Activated CD4-positive, alpha-beta T cell treated with anti-CD3 and anti-CD28 coated beads for 24 hours (primary cell): ENCODE measurements at places on chromosomes 1 and 21.

- no peak for DNase-seq
Observed at GRCh38 chr21:40471103-40471502, 375.9 kb downstream of the DSCAM start.

- no peak for DNase-seq
Observed at GRCh38 chr1:171397851-171398469, 84.0 kb downstream of the FMO4 start.

GRCh38 chr1:12756273-12756672, 10.3 kb downstream of the CFAP107 start:
- DNase-seq: no peak

DNA sequence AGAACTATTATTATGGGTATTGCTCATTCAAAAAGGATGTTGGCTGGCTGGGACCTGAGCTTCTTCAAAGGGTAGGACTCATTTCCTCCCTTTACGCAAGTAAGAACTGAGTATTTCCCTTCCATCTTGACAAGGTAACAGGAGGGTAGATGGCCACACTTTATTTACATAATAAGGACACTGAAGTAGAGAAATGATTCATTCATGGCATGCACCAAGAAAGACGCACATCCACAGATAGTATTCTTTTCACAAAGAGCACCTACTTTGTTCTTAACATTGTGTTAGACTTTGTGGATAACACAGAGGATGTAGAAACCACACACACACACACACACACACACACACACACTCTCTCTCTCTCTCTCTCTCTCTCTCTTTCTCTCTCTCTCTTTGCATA, 82.9 kb downstream of the FAM78B start:
- DNase-seq: no peak

GRCh38 chr1:99133756-99134500, 129.3 kb upstream of the PLPPR5 start:
- no peak for DNase-seq

- no peak for DNase-seq
Observed at GRCh38 chr1:47575855-47576757, 138.3 kb downstream of the FOXD2 start.

GRCh38 chr1:40096646-40096976, 441 bp downstream of the PPT1 start:
- DNase-seq: no peak

DNA sequence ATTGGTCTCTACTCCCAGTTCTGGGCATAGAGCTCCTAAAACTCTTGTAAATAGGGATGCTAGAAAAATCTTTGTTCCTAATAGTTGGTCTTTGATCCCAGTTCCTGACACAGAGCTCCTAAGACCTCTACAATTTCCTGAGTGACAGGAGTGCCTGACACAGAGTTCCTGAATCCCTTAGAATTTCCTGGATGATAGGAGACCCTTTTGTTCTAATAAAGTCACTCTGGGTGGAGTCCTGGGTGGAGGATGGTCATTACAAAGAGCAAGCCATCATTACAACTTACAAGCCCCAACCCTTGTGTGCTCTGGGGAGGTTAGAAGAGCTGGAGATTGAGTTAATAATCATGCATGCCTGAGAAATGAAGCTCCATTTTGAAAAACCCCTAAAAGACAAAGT, 58.4 kb downstream of the ZZZ3 start:
- no peak for DNase-seq

- no peak for DNase-seq
Observed at GRCh38 chr1:194295685-194296084, 1109.3 kb upstream of the B3GALT2 start.

DNA sequence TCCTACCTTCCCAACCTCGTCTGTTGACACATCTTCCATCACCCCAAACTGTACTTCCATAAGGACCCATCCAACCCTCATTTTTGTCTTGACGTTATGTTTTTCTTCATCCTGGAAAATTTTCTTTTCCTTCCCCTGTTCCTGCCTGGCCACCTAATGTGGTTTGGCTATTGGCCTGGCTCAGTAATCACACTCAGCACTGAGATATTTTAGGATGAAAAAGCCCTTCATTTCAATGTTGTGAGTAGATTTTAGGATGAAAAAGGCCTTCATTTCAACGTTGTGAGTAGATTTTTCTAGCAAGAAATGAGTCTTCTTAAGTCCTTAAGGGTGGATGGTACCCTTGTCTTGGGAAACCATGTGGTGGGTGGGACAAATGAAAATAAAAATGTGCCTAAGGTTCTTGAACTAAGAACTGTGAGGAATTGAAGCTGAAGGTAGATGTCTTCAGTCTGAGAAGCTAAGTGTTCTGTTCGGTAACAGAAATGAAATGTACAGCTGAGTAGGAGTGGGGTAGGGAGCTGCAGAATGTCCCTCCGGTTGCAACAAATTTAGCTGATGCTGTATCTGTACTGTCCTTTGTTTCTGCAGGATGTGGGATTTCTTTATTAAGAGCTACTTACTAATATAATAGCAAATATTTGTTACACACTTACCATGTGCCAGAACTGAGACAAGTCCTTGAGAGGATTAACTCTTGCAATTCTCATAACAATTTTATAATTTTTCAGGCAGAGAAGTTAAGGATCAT, 36.1 kb downstream of the DNTTIP2 start:
- no peak for DNase-seq

DNA sequence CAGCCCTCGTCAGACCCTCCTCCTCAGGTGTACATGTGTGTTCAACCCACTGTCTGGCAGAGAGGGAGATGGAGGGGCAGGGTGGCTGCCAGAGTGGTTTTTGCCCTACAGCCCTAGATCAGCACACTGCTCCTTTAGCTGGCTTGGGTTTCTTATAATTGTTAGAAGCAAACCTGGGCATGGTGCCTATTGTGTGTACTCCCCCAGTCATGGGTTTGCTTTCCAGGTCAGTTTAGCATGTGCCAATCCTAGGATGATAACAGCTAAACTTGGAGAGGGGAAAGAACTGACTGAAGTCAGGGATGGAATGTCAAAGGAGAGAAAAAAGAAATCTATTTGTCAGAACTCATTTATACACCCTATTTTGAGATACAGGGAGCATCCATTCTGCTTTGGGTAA, 63.3 kb downstream of the UCK2 start:
- DNase-seq: no peak

- no peak for DNase-seq
Observed at GRCh38 chr1:6435129-6435528, 10.6 kb downstream of the ESPN start.

GRCh38 chr1:202165267-202165941, 5.0 kb upstream of the PTPN7 start:
- peak; percentile 74 for DNase-seq

DNA sequence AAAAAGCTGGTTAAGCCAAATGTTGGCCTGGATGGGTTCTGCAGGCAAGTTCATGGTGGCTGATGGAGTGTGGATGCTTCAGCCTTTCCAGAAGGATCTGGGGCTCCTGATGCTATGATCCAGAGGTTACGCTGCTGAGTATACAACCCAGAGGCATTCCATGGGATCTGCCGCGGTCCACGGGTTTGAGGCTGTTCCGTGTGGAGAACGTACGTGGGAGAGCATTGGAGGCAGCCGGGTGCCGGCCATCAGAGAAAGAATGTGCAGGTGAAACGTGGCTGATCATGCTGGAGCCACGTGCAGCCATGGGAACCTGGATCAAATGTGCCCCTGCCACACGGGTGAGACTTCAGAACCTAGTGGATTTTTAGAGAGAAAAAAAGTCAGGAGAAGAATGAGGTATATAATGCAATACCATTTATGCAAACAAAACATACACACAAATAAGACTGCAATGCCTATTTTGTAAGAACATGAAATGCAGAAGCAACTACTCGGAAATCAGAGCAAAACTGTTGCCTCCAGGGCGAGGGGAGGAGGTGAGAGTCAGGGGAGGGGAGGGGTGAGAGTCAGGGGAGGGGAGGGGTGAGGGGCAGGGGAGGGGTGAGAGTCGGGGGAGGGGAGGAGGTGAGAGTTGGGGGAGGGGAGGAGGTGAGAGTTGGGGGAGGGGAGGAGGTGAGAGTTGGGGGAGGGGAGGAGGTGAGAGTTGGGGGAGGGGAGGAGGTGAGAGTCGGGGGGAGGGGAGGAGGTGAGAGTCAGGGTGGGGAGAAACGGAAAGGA, 116.5 kb upstream of the C1orf174 start:
- no peak for DNase-seq

GRCh38 chr1:207691841-207692240, 46.9 kb downstream of the CR1L start:
- DNase-seq: no peak

GRCh38 chr1:232593717-232594502, 36.0 kb downstream of the SIPA1L2 start:
- DNase-seq: no peak

- DNase-seq: no peak
Observed at GRCh38 chr1:21670059-21670881, 1.1 kb upstream of the RAP1GAP start.

- no peak for DNase-seq
Observed at GRCh38 chr1:19909392-19909791, 14.0 kb downstream of the PLA2G2E start.

DNA sequence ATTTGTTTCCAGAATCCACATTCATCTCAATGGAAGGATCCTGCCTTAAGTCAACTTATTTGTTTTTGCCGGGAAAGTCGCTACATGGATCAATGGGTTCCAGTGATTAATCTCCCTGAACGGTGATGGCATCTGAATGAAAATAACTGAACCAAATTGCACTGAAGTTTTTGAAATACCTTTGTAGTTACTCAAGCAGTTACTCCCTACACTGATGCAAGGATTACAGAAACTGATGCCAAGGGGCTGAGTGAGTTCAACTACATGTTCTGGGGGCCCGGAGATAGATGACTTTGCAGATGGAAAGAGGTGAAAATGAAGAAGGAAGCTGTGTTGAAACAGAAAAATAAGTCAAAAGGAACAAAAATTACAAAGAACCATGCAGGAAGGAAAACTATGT, 2.6 kb downstream of the GADD45A start:
- DNase-seq: no peak

GRCh38 chr1:248009681-248010080, 3.8 kb upstream of the OR2L5 start:
- DNase-seq: no peak

DNA sequence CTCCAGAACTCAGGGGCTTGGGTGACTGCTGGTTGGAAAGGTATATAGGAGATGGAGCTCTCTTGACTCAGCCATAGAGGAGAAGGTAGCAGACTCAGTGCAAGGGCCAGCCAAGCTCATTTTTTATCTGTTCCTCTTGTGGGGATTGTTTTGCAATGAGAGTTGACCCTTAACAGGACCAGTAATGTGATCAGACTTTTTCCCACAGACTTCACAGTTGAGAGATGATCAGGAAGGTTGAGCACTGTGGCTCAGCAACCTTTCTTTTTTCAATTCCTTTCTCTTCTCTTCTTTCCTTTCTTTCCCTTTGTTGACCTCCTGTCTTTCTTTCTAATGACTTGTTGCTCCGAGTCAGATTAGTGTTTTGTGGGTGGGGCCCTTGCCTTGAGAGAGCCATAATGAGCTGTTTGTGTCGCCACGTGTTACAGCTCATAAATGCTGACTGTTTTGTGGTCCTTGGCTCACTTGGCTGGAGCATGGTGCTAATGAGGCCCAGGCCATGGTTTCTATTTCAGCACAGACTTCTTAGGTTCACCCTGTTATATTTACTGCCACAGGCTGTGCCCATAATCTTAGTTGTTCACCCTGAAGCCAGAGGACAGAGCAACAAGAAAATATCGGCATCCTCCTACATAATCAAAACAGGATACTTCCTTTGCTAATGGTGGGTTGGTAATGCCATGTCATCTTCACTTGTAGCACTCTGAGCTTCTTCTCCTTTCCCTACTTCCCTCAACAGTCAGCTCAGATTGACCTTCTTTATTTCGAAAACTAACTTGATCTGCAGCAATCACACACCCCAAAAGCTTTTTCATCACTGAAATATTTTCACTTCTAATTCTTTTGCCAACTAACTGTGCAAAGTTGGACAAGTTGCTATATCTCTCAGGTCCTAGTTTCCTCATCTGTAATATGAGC, 13.9 kb downstream of the ADAM30 start:
- DNase-seq: no peak

- no peak for DNase-seq
Observed at GRCh38 chr1:112643080-112643479, 23.4 kb downstream of the CAPZA1 start.

- DNase-seq: no peak
Observed at GRCh38 chr1:231420959-231421545, 1.0 kb downstream of the EGLN1 start.

- no peak for DNase-seq
Observed at GRCh38 chr21:15732290-15732995, 2.7 kb downstream of the USP25 start.

- DNase-seq: no peak
Observed at GRCh38 chr1:109931189-109931731, 20.6 kb downstream of the CSF1 start.

- no peak for DNase-seq
Observed at GRCh38 chr1:219837274-219837993, 90.9 kb downstream of the SLC30A10 start.

DNA sequence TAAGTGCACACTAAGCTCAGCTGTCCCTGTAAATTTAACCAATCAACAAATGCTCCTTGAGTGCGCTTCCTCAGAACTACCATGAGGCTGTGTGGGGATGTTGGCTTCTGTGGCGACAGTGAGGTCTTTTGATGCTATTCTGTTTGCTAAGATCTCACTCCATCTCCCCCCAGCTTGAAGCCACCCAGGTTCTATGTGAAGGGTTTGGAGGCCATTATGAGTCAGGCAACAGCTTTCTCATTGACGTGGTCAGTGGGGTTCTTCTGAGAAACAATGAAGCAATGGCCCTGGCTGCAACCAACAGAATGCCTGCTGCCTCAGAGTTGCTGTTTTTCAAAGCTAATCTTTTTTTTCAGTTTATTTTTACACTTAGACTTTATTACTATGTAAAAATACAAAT, 205.5 kb downstream of the PTBP2 start:
- DNase-seq: no peak

DNA sequence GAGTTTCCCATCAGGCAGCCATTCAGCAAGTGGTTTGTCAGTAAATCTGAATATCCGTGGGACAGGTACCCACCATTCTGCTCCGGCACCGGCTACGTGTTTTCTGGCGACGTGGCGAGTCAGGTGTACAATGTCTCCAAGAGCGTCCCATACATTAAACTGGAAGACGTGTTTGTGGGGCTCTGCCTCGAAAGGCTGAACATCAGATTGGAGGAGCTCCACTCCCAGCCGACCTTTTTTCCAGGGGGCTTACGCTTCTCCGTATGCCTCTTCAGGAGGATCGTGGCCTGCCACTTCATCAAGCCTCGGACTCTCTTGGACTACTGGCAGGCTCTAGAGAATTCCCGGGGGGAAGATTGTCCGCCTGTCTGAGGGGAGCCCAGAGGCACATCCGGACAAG, 48.4 kb downstream of the B3GALT5 start:
- DNase-seq: no peak
